ENCODE measurements at places on chromosomes 16 and 17.

DNA sequence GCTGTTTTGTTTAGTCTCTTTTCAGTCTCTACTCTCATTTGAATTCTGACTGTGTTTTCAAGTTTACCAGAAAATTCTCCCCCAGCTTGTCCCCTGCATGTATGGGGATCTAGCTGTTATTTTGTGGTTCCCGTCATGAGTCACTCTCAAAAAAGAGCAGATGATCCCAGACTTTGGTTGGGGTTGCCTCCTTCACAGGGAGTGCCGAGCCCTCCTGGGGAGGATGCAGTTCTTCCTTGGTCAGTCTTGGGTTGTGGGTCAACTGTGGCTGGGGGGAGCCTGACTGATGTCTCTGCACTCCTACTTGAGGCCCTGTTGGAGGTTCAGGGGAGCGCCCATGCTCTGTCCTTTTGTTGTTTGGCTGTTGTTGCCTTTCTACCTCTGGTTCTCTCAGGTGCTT, 37.7 kb downstream of the EPN2 start:
- no peak for DNase-seq
- H3K27ac ChIP-seq, result no peak overlapping the region
- peaks cover 3% of the 10 kb centered on the region for H3K36me3 ChIP-seq

DNA sequence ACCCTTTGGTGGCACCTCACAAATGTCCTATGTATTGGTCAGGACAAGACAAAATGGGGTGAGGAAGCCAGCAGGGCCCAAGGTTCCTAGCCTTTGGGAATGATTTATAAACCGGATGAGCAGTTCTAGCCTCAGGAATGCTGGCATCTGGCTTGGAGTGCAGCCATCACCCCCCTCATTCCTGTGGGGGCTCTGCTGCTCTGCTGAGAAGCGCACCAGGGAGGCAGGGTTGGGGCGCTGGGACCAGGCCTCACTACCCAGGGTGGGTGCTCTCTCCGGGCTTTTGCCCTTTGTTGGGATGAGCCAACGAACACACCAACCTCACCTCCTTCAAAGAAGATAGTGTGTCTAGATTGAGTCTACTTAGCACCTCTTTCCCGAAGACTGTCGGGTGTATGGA, 39.2 kb downstream of the TMEM11 start:
- H3K27me3 ChIP-seq, result no peaks in the 10 kb centered on the region
- H3K4me3 ChIP-seq, result no peak overlapping the region
- DNase-seq, result no peak
- H3K4me1 ChIP-seq, result peaks cover 13% of the 10 kb centered on the region

DNA sequence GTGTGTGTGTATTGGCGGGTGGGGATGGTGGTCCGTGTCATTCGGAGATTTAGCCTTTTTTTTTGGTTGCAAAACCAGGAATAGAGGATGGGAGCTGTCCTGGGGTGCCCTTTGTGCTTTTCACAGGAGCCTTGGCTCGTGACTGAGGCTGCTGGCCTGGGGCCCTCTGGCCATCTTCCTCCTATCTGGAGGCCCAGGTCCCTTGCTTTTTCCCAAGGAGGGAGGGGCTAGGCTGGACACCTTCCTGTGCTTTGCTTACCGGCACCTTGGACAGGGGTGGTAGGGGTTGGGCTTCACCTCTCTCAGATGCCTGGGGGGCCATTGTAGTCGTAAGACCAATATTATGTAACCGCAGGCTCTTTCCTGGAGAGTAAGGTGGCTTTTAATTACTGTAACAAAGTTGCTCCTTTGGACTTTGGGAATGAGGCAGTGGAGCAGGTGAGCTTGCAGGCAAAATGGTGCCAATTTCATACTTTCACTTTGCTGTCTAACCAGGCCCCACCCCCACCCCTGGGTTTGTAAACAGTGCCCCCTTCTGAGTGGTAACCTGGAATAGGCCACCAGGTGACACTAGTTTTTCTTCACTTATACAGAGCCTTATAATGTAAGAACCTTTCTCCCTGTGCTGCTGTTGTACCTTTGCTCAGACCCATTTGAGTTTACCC, 1.2 kb downstream of the DYNLL2 start:
- peak overlapping the region; percentile 84 for H3K4me3 ChIP-seq
- H3K27ac ChIP-seq, result peak overlapping the region; percentile 81
- H3K4me1 ChIP-seq, result peaks cover 43% of the 10 kb centered on the region
- no peaks in the 10 kb centered on the region for H3K27me3 ChIP-seq

GRCh38 chr16:88318521-88318920, 64.2 kb upstream of the ZNF469 start:
- H3K27ac ChIP-seq, result no peak overlapping the region
- H3K27me3 ChIP-seq, result peaks cover 6% of the 10 kb centered on the region
- H3K36me3 ChIP-seq, result no peaks in the 10 kb centered on the region
- no peak overlapping the region for H3K4me3 ChIP-seq

GRCh38 chr17:34750004-34750403, 170.6 kb downstream of the TMEM132E start:
- H3K4me3 ChIP-seq, result no peak overlapping the region
- H3K4me1 ChIP-seq, result no peaks in the 10 kb centered on the region
- no peak overlapping the region for H3K27ac ChIP-seq
- no peak for DNase-seq
- H3K27me3 ChIP-seq, result peaks cover 20% of the 10 kb centered on the region
- no peaks in the 10 kb centered on the region for H3K36me3 ChIP-seq

GRCh38 chr16:24853830-24854229, 8.1 kb downstream of the SLC5A11 start:
- peaks cover 21% of the 10 kb centered on the region for H3K4me1 ChIP-seq
- no peak for DNase-seq
- H3K27me3 ChIP-seq, result peaks cover 10% of the 10 kb centered on the region
- no peak overlapping the region for H3K4me3 ChIP-seq
- no peak overlapping the region for H3K27ac ChIP-seq

- no peaks in the 10 kb centered on the region for H3K27me3 ChIP-seq
- H3K27ac ChIP-seq, result peak overlapping the region; percentile 98
- DNase-seq, result peak; percentile 38
- peak overlapping the region; percentile 94 for H3K4me3 ChIP-seq
- H3K4me1 ChIP-seq, result peaks cover 24% of the 10 kb centered on the region
Measured at GRCh38 chr16:28863929-28864793, 518 bp downstream of the SH2B1 start.
